Gastroesophageal sphincter (tissue), 4 donors: ENCODE measurements at places on chromosomes 2 and 18. TPM values are rescaled to one million over a fixed set of nuclear protein-coding genes. Genes with fewer than 3 reads are reported as not detected.

The TP53I3 gene
- 10.1 TPM for total RNA-seq

GRCh38 chr18:7618891-7619442, 51.9 kb downstream of the PTPRM start:
- no peak for ATAC-seq

DNA sequence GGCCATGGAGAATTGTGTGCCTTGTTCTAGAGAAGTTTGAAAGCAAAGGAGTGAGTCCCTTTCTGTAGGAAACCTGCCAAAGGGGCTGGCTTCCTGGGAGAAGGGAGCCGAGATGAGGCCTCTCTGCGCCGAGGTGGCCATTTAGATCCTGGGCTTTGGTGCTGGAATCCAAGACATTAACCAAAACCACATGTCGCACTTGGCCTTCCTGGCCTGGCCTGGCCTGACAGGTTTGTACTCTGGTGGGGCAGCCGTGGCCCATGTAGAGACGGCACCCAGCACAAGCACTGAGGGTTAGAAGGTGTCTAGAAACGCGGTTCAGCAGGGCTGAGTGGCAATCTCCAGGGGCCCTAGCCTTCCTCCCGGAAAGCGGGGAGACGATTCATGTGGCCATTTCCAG, 7.1 kb downstream of the CNNM3 start:
- ATAC-seq, result no peak

GRCh38 chr2:54559593-54560145, 103.5 kb downstream of the SPTBN1 start:
- peak; percentile 75 for ATAC-seq

- peak; percentile 87 for ATAC-seq
These were observed 169.1 kb upstream of the KLF7 start for GRCh38 chr2:207334624-207335371.

- no peak for ATAC-seq
These were observed 276.1 kb downstream of the RIT2 start for GRCh38 chr18:42839408-42839807.

DNA sequence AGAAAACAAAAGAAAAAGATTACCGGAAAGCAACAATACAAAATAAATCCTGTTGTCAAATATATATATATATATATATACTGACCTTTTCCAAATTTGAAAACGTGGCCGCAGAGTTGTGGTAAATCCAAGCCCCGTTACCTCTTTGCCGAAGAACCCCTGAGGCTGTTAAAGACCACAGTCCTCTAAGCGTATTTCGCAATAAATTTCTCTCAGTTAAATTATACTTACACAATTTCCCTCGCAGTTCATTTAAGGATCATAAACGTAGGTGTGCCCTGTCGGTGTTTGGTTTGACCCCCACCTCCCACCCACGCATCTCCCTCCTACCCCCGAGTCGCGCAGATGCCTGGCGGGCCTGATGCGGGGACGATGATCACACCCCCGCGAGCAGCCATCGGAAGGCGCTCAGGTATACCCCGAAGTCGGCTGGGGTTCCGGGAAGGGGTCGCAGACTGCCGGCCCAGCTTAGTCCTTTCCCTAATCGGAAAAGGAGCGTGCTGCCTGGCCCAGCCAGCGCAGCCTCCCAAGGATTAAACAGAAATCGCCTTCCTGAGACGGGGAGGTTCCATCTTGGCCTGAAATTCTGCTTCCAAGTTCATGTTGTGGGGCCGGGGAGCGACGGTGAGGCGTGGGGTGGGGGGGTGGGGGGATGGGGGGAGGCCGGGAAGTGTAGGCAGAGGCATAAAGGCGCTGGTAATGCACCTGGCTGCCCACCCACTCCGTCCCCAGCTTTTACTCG, 2.9 kb upstream of the MEIS1 start:
- ATAC-seq, result no peak

The TUBB8B gene
- not detected for total RNA-seq

DNA sequence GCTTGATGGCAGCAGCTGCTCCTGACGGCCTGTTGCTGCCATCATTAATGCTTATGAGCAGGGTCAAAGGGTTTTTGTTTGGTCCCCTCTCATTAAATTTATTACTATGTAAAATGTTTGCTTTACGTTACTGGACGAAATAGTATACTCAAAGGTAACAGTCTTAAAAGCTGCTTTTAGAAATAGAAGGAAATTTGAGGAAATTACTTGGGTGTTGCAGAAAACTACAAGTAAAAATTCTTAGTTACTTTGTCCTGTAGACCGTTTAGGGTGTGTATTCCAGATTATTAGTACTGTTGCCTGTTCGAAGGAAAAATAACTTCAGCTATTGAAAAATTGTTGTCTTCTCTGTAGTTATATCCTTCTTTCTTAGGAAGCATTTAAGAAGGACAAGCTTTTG, 27.8 kb downstream of the DDX1 start:
- ATAC-seq, result no peak

The ANKRD30BL gene
- total RNA-seq, result not detected

The GYPC gene
- 93.4 TPM for total RNA-seq

The CXCR1 gene
- total RNA-seq, result not detected

DNA sequence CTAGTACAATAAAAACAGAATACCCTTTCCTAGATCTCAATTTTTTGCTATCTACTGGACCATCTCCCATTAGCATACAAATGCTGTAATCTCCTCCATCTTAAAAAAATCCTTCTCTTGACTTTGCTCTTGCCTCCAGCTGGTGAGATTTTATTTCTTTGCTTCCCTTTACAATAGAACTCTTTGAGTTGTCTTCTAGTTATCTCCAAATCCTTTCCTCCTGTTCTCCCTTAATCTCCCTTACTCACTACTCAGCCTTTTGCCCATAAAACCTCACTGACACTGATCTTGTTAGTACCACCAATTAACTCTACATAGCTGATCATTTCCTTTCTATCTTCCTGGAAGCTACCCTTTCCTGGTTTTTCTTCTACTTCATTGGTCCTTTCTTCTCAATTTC, 63.5 kb upstream of the FRZB start:
- no peak for ATAC-seq

- no peak for ATAC-seq
These were observed 71.2 kb downstream of the ACVR2A start for GRCh38 chr2:147916067-147916466.

DNA sequence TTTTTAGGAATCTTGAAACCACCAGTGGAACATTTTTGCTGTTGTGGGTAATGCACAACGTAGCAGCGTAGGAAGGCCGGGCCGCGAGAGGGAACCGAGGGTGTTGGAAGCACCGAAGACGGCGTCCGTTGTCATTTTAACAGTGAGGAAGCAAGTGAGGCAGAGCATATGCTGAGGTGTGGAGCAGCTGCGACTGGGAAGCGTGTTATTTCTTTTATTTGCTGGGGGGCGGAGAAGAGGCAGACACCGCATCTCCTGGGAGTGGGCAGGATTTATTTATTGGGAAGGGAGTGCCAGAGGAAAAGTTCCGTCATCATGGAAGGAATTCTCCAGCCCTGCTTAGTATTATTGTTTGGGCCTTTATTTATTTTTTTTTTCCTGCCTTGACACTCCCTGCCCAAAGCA, 232.8 kb downstream of the KLHL29 start:
- ATAC-seq, result peak; percentile 31

GRCh38 chr2:221347471-221347870, 224.6 kb downstream of the EPHA4 start:
- no peak for ATAC-seq

DNA sequence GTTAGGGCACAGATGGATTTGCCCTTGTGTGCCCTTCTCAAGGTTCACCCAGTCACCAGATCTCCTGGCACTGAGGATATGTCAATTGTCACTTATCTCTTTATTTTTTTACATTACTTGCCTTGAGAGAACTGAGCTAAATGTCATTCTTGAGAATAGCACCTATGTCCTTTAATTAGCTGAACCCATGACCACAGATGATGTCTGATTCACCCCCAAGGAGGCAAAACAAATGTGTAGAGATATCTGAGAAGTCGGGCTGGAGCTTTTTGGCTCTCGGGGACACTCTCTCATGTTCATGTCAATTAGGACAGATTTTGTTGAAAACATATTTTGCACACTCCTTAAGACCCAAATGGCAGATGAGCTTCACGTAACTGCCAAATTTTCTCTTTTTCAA, 171.4 kb upstream of the LRRTM1 start:
- no peak for ATAC-seq

DNA sequence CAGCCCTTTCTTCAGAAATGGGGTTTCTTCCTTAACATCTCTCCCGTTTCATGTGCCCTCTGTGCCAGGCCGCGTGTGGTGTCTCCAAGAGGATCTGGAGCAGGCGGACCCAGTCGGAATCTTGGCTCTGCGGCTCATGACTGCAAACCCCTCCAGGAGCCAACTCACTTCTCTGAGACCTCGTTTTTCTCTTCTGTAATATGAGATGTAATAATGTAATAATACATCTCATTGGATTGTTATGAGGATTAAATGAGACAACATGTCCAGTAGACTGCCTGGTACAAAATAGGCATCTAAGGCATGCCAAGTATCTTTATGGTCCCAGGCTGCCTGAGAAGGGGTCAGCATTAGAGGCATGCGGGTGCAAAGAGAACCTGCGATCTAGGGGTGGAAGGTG, 221.3 kb upstream of the REV1 start:
- ATAC-seq, result peak; percentile 7

The SCYGR4 gene
- total RNA-seq, result not detected

GRCh38 chr2:7089898-7090510, 172.8 kb downstream of the RNF144A start:
- ATAC-seq, result no peak

GRCh38 chr18:354471-354870, 86.6 kb upstream of the THOC1 start:
- no peak for ATAC-seq

The SEPTIN10 gene
- 140 TPM for total RNA-seq

The LGALSL gene
- 12.8 TPM for total RNA-seq
